T-helper 22 cell (primary cell): ENCODE measurements at places on chromosomes 5 and 9.

- DNase-seq = no peak
Measured at GRCh38 chr9:37947977-37948376, 44.0 kb upstream of the SLC25A51 start.

DNA sequence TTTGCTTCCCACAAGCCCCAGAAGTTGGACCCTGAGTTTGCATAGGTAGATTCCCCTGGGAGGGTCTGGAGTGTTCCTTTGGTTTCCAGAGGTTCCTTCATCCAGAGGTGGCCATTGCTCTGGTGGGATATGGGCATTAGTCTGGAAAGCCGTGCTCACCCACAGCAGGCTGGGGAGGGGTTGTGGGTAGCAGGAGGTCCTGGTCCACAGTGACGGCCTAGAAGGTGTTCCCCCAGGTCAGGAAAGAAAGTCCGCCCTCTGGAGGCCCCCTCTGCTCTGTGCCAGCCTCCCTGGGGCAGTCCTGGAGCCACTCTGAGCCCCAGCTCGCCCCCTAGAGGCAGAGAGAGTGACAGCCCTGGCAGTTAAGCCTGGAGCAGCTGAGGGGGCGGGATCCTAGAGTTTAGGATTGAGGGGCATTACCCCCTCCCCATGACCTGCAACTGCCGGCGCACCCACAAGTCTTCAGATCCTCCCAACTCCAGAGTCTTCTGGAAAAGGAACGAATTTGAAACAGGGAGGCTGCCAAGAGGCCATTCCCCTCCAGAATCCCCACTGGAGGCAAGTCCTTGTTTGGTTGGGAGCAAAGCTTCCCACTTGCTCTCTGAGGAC, 36.8 kb downstream of the NDST1 start:
- DNase-seq = peak; percentile 4

GRCh38 chr9:133166392-133166791, 2.7 kb upstream of the GBGT1 start:
- no peak for DNase-seq

GRCh38 chr9:20636888-20637440, 14.7 kb upstream of the MLLT3 start:
- no peak for DNase-seq

DNA sequence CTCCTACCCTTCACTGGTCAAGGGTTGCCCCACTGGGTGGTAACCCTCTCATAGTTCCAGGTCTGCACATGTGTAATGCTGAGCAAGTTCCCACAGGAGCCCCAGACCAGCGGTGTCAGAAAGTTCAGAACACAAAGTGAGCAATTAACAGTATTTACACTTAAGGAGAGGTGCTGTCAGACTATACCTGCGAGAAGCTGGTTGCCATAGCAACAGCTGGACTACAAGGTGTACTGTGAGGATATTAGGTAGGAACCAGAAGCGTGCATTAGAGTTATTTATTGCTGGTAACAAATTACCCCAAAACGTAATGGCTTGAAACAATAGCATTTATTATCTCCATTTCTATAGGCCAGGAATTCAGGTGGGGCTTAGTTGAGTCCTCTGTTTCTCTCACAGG, 317.0 kb upstream of the RPS23 start:
- no peak for DNase-seq

DNA sequence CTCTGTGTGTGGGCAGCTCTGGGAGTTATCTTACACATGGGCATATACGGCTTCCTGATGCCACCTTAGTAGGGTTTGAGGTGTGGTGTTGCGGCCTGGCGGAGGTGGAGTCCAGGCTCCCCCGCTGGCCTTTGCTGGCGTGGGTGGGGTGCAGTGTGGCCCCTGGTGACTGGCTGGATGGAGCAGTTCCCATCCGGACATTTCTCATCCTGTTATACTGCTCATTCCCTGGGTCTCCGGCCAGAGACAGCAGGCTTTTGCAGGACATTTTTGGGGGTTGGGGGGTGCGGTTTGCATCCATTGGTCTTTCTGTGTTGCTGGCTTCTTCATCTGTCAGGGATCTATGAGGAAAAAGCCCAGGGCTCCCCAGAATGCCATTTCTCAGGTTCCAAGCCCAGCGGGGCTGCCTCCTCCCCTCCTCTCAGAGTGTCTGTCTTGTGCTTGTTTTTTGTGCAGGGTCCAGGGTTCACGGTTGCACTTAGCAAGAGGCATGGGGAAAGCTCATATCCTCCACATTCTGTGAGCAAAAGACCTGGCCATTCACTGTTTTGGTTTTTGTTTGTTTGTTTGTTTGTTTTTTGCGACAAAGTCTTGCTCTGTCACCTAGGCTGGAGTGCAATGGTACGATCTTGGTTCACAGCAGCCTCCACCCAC, 22.3 kb downstream of the NDUFS6 start:
- DNase-seq = no peak

DNA sequence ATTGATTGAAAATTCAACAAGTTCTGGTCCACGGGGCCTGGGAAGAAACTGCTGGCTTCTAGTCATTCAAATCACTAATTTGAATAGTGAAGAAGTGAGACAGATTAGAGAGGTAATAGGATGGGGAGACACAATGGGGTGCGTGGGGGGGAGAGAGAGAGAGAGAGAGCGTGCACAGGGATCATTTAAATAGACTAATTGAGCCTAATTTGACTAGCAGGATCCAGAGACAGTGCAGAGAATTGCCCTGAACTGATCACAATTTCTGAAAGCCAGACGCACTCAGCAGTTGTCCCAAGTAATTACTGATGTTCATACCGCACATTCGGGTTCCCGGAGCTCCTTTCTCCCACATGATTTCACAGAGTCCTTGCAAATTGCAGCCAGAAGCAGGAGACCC, 50.3 kb upstream of the C5orf58 start:
- DNase-seq = no peak

DNA sequence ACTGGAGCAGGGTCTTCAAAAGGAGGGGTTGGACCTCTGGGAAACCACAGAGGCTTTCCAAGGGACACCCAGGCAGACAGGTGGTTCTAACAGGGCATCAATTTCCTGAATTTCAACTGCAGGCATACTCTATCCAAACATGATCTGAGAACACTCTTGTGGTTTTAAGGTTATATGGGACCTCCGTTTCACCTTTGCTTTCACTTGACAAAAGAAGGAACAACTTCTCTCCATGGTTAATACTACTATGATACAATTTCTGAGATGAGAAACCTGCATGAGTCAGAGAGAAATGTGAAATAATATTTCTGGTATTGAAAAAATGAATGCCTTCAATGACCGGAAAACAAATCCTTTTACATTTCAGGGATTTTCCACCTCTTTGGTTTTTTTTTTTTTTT, 28.0 kb upstream of the ERAP1 start:
- no peak for DNase-seq

- DNase-seq = no peak
Measured at GRCh38 chr5:143065996-143066522, 295.9 kb downstream of the ARHGAP26 start.

GRCh38 chr9:120405134-120405533, 174.8 kb downstream of the CDK5RAP2 start:
- DNase-seq = no peak

DNA sequence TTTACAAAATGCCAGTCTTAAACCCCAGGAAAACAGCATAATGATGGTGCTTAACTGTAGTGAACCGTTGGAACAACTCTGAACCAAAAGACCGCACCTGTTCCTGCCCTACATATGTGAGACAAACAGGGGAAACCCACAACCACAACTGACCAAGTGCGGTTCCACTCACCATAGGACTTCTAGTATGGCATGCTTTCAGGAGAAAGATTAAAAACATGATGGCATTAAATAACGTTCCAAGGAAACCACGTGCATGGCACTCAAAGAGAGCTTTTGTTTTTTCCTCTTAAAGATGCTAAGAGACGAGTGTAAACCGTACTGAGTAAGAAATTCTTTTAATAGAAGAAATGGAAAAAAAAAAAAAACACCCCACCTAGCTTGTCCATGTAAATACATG, 119.8 kb downstream of the SSBP2 start:
- DNase-seq = no peak

DNA sequence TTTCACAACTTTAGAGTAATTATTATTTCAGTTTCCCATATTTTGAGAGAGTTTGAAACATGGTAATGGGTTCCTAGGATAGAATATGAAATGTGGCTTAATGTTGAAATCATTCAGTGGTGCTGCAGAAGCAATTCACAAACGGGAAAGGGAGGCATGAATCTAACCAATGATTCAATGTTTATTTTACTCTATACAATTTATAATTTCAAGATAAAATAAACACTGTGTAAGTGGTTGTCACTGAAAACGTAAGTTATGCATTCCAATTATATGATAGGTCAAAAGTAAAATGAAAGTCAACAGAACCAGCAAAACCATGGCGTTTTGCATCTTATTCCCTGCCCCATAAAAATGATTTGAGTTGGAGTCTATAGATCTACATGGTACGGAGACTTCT, 1207.1 kb upstream of the CDH18 start:
- DNase-seq = no peak

DNA sequence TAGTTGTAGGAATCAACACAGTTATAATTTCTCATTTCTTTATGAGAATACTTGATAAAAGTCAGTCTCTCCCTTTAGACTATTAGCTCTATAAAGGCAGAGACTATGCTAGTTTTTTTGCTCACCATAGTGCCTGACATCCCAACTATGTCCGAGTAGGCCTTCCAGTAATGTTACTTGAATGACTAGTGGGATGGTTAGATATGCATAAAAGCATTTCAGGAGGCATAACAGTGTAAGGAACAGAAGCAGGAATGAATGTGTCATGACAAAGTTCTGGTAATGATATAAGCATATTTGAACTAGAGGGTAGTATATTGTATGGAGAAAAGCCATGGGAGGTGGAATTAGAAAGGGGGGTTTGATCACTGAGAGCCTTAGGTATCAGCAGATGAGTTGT, 77.4 kb upstream of the C5orf46 start:
- DNase-seq = no peak

DNA sequence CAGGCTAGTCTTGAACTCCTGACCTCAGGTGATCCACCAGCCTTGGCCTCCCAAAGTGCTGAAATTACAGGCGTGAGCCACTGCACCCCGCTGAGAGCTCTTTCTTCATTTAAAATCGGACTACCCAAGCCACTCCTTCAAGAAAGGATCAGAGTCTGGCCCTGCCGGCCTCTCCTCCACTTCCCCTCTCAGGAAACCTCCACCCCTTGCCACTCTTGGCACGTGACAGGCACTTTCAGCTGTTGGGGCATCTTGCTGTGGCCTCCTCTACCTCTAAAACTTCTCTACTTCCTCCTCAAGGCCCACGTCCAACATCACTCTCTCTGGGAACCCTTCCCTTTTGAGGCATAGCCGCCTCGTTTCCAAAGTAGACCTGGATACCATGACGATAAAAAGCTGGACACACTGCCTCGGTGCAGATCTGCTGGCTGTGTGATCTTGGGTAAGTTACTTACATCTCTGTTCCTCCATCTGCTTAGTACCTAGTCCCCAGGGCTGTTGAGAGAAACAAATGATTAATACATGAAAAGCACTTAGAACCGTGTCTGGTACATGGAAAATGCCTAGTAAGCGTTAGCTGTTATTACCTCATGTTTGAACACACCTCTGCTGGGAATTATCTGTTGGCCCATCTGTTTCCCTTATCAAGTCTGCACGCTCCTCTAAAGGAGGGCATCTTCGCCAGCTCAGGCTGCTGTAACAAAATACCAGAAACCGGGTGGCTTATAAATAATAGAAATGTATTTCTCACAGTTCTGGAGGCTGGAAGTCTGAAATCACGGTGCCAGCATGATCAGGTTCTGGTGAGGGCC, 55.3 kb downstream of the SMIM23 start:
- no peak for DNase-seq

DNA sequence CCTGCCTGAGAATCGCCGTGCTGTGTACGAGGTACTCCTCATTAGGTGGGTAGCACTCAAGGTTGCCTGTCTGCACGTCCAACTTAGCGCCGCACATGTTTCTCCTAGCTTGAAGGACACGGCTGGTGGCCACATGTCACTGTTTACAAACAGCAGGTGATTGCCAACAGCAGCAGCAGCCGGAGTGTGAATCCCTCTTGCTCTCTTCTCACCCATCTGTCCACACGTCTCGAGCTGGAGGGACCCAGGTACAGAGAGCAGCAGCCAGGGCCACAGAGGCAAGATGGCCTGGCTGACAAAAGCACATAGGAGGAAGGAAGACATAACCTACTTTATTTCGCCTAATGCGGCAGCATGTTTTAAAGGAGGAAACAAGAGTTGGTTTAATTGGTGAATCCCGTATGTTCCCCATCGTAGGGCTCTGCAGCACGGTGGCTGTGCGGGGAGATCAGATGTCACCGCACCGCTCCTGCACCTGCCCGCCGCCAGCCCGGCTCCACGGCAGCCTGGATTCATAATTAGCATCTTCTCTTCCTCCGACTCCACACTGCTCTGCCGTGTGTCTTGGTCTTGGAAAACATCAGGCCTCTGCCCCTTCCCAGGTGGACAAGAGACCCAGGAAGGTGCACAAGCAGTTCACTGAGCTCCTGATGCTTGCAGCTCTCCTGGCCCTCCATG, 201.6 kb upstream of the IRX1 start:
- no peak for DNase-seq

DNA sequence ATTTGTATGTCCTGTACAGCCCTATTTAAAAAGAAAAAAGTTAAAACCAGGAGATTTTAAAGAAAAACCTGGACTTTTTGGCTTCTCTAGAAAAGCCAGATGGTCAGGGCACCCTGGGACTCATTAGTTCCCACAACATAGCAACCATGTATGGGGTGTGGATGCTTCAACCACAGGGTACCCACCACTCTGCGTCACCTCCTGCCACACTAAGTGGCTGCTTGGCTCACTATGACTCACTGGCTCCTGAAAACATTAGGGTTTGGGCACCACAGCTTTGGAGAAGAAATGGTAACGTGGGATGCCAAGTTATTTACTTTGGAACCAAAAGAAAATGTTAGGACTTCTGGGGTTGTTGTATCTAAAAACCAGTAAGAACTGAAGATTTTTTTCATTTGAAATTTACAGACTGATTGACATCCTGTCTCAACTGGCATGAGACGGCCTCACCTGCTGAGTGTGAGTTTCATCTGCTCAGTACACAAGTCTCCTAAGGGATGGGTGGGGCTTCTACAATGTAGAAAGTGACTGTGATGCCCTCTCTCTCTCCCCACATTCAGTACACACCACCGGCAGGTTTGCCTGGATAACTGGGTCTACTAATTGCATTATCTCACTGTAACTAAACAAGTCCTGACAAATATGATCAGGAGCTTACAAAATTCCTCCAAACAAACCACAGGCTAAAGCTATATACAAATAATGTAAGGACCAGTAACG, 103.9 kb downstream of the ESM1 start:
- no peak for DNase-seq

DNA sequence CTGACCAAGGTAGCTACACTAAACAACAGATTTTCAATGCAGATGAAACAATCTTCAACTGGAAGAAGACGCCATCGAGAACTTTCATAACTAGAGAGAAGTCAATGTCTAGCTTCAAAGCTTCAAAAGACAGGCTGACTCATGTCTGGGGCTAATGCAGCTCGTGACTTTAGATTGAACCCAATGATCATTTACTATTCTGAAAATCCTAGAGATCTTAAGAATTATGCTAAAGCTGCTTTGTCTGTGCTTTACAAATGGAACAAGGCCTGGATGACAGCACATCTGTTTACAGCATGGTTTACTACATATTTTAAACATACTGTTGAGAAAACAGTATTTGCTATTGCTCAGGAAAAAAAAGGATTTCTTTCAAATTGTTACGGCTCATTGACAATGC, 54.9 kb downstream of the RICTOR start:
- no peak for DNase-seq

GRCh38 chr9:134648701-134649530, 7.3 kb downstream of the COL5A1 start:
- DNase-seq = no peak
